ENCODE measurements at places on chromosomes 5 and 9. TPM values are rescaled to one million over a fixed set of nuclear protein-coding genes. Genes with fewer than 3 reads are reported as not detected.

EDIL3 gene
- total RNA-seq, result not detected

DNA sequence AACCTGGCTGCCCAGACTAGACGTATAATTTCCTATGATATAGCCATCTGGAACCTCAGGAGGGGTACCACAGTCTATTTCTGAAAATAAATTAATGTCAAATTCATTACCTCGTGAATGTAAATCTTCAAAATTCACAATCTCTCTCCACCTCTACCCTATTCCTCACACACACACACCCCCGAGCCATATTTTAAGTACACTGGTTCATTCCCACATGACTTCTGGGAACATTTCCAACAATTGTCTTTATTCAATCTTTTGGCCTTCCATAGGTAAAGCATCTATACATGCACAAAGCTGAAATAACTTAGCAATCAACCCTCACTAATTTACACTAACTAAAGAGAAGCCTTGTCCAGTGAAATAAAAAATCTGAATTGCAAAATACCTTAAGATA is 32.7 kb downstream of the SUSD1 start:
- H3K27ac ChIP-seq, result no peak overlapping the region
- H3K4me1 ChIP-seq, result no peaks in the 10 kb centered on the region
- H3K27me3 ChIP-seq, result no peaks in the 10 kb centered on the region
- H3K36me3 ChIP-seq, result no peaks in the 10 kb centered on the region
- no peak for DNase-seq
- H3K4me3 ChIP-seq, result no peak overlapping the region

- no peaks in the 10 kb centered on the region for H3K4me1 ChIP-seq
- H3K27me3 ChIP-seq, result no peaks in the 10 kb centered on the region
- no peak overlapping the region for H3K27ac ChIP-seq
Observed at GRCh38 chr9:5696884-5697283, 68.0 kb downstream of the RIC1 start.

PDE8B gene
- not detected for total RNA-seq

MARCHF3 gene
- total RNA-seq, result 2.9 TPM

- DNase-seq, result no peak
- no peaks in the 10 kb centered on the region for H3K4me1 ChIP-seq
- H3K27ac ChIP-seq, result no peak overlapping the region
- H3K36me3 ChIP-seq, result no peaks in the 10 kb centered on the region
- no peaks in the 10 kb centered on the region for H3K27me3 ChIP-seq
- no peak overlapping the region for H3K4me3 ChIP-seq
Observed at GRCh38 chr5:95261437-95262175, 23.3 kb downstream of the MCTP1 start.
